ENCODE measurements at places on chromosomes 1 and 21. TPM values are rescaled to one million over a fixed set of nuclear protein-coding genes. Genes with fewer than 3 reads are reported as not detected.

The PM20D1 gene
- total RNA-seq: not detected

The CBR3 gene
- total RNA-seq: 6.4 TPM

The LINGO4 gene
- not detected for total RNA-seq

The RO60 gene
- total RNA-seq: 51.7 TPM

The NUDT17 gene
- total RNA-seq: 3.0 TPM

The BNIPL gene
- 17.9 TPM for total RNA-seq

The HES3 gene
- total RNA-seq: not detected

The RYR2 gene
- 23.0 TPM for total RNA-seq

The SHE gene
- 25.8 TPM for total RNA-seq

The HES2 gene
- 3.6 TPM for total RNA-seq

The UBE2U gene
- not detected for total RNA-seq

The CORT gene
- not detected for total RNA-seq

The FCRL6 gene
- 1.8 TPM for total RNA-seq

The SPATA1 gene
- not detected for total RNA-seq

The TGFB2 gene
- total RNA-seq: 13.7 TPM

The FLG gene
- not detected for total RNA-seq

The SLC35F3 gene
- 0.30 TPM for total RNA-seq

The MYCL gene
- 5.2 TPM for total RNA-seq

The PDE4B gene
- 18.9 TPM for total RNA-seq

The FCRL5 gene
- 2.5 TPM for total RNA-seq

The IFI16 gene
- 56.5 TPM for total RNA-seq

The ID3 gene
- 134 TPM for total RNA-seq

The C1orf226 gene
- total RNA-seq: 10.3 TPM

The HLX gene
- total RNA-seq: 23.0 TPM

The NPPA gene
- total RNA-seq: not detected

The APP gene
- 393 TPM for total RNA-seq
